ENCODE measurements at places on chromosomes 13 and 19.

- peak; percentile 36 for DNase-seq
These were observed 8.1 kb downstream of the RINL start for GRCh38 chr19:38869836-38870607.

DNA sequence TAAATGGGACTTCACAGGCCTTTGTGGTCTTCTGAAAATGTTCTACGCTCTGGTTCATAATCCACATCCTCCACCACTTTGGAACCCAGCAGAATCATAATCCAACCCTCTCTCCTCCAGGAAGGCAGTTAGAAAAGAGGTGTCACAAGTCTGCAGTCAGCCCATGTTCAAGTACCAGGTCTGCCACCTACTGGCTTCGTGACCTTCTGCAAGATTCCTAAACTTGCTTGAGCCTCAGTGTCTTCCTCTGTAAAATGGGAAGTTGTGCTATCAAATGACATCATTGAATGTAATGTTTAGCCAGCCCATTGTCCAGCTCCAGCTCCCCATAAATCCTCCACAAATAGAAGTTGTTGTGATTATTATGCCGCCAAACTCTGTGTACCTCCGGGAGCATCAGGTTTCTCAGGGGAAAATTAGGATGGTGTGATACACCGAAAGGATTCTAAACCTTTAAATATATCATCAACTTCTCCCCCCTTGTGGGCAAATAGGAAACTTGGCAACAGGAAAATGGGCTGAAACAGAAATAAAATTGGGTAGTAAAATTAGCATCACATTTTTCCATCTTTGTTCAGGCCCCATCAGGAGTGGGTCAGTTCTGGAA, 109.7 kb downstream of the NUFIP1 start:
- DNase-seq: no peak

DNA sequence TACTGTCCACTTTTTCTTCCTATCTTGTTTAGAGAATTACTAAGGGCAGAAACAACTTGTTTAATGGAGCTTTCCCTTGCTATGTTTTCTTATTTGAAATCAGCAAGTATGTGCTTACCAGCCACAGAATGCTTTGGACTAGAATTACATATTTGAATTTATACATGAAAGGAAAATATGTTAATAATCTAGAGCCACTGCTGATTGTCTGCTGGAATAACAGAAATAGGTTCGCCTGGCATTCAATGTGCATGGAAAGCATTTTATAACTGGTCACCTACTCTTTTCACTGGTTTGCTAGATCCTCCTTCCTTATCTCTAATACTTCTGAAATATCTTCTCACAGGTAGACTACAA, 8.0 kb downstream of the EFNB2 start:
- DNase-seq: no peak

DNA sequence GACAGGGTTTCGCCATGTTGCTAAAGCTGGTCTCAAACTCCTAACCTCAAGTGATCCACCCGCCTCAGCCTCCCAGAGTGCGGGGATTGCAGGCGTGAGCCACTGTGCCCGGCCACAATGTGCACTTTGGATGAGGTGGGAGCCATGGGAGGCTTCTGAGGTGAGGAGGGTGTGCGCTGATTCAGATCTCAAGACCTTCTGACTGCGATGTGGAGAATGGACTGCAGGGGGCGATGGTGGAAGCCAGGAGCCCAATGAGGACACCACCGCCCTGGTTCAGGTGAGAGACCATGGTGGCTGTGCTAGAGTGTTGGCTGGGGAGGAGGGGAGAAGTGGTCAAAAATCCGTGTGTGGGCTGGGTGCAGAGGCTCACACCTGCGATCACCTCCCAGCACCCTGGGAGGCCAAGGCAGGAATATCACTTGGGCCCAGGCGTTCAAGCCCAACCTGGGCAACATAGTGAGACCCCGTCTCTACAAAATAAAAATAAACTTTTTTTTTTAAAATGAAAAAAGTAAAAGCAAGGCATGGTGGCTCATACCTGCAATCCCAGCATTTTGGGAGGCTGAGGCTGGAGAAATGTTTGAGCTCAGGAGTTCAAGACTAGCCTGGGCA, 5.6 kb downstream of the INAFM1 start:
- no peak for DNase-seq

DNA sequence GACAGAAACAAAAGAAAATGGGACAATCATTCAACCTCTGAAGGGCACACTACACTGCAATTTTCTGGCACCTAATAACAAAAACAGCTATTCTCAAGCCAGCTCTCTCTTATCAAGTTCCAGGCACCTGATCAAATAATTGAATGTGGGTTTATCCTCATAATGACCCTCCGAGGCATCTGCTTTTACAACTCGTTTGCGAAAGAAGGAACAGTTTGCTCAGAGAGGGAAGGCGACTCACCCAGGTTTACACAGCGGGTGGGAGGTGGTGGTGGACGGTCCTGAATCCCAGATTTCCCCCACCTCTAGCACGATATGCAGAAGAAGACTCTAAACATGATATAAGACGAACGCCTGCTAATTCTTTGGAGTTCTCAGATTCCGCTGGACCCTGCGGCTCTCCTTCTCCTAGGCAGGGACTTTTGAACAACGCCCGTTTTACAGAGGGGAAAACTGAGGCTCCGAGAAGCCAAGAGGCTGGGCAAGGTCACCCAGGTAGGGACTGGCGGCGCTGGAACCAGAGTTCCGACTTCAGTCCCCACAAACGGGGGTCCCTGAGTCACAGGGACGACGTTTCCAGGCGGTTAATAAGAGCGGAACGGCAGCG, 641 bp downstream of the SGTA start:
- no peak for DNase-seq

- DNase-seq: peak; percentile 95
These were observed 10.7 kb upstream of the MKNK2 start for GRCh38 chr19:2061495-2062388.

DNA sequence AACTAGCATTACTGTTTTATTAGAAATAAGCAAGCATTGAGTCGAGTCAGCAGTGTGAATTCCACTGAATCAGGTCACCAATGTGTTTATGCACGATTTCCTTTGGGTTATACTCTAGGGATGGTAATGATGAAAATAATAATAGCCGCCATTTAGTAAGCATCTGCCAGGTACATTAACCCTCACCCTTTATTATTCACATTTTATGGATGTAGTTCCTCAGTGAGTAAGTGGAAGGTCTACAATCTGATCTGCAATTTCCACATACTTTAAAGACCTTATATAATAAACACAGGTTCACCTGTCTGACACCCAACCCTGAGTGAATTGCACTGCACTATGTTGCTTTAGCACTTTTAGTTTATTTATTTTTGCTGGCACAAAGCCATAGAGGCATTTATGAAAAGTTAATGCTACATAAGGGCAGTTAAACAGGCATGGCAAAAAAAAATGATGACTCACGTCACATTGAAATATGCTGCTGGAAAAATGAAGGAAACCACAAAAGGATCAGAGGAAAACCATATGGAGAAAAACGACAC, 122.4 kb downstream of the TRPC4 start:
- peak; percentile 71 for DNase-seq

GRCh38 chr13:27044837-27045570, 126.6 kb downstream of the USP12 start:
- DNase-seq: no peak

DNA sequence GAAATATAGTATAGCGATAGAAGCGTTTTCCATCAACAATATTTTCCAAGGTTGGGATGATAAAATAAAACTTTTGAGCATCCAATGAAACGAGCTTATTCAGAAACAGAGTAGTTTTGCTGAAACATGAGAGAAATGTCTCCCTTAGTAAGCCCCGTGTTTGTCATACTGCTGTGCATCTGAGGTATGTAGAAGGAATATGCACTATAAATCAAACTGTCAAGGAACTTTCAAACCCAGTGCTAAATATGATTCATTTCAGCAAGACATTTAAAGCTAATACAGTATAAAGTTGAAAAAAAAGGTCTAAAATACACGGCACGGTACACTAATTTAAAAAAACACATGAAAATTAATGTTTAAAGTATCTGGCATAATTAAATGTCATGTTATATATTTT, 546.2 kb downstream of the SLITRK5 start:
- no peak for DNase-seq

GRCh38 chr19:2227415-2228156, 8.5 kb downstream of the PLEKHJ1 start:
- no peak for DNase-seq

- DNase-seq: peak; percentile 17
These were observed 22.7 kb upstream of the POP4 start for GRCh38 chr19:29583196-29583999.

- no peak for DNase-seq
These were observed 19.9 kb downstream of the GAS6 start for GRCh38 chr13:113843864-113844556.

- DNase-seq: peak; percentile 58
These were observed 116.3 kb downstream of the RAB20 start for GRCh38 chr13:110445183-110445582.

DNA sequence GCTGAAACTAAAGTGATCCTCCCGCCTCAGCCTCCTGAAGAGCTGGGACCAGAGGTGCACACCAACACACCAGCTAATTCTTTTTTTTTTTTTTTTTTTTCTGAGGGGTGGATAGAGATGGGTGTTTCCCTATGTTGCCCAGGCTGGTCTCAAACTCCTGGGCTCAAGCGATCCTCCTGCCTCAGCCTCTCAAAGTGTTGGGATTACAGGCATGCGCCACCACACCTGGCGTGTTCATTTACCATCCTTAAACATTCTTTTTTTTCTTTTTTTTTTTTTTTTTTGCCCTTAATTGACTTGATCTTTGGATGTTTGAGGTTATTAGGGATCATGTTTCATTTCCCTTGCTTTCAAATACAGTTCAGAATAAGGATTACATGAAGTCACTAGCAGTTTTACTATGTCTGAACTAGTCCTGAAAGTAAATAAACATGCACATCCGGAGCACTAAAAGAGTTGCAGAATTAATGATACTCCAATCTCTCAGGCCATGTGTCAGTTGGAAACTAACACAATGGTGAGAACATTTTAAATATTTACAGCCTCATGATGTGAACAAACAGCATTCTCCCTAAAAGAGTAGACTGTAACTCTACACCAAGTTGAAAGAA, 10.2 kb downstream of the UTP14C start:
- DNase-seq: no peak

- no peak for DNase-seq
These were observed 22.4 kb upstream of the ARHGEF18 start for GRCh38 chr19:7326105-7326877.

GRCh38 chr19:17205237-17206140, 9.7 kb upstream of the USE1 start:
- DNase-seq: no peak

DNA sequence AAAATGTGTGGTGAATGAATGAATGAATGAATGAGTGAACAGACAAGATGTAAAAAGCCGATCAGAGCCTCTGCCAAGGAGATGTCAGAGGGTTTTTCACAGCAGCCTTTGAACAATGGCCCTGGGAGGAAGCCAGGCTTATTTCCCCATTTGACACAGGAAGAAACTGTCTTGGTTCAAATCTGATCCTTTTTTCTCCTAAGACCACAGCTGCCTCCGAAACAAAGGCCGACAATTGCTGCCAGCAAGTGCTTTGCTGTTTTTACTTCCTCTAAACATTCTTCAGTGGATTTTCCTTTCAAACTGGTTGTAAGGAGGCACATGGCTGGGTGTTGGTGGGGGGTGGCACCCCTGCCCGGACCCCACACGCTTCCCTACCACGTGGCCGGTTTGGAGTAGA, 44.2 kb upstream of the HOMER3 start:
- no peak for DNase-seq

- no peak for DNase-seq
These were observed 210.7 kb upstream of the SLC10A2 start for GRCh38 chr13:103276775-103277498.

DNA sequence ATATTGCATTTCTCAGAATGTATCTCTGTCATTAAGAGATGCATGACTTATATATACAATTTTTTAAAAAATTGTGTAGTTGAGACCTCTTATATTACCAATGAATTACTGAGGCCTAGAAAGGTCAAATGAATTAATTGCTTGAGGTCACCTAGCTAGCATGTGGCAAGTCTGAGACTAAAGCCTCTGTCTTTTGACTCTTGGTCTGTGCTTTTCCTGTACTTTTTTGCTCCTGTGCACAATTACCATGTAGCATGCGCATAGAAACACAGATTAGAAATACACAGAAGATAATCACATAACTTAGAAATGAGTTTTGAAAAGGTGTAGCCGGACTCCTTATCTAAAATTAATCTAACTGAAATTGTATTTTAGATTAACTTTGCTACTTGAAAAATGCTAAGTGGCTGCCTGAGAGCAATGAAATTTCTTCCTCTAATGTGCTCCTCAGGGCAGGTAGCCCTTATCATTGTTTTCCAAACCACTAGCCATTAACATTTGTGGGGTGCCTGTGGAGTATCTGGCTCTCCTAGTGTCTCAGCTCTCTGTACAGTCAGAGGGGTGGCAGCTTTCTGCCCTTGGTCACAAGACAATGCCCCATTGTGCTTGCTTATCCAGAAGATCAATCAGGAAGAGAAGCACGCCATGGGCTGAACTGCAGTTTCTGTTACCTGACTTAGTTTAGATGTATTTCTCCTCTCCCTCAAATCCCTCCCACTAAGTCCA, 119.6 kb downstream of the RFC3 start:
- no peak for DNase-seq

DNA sequence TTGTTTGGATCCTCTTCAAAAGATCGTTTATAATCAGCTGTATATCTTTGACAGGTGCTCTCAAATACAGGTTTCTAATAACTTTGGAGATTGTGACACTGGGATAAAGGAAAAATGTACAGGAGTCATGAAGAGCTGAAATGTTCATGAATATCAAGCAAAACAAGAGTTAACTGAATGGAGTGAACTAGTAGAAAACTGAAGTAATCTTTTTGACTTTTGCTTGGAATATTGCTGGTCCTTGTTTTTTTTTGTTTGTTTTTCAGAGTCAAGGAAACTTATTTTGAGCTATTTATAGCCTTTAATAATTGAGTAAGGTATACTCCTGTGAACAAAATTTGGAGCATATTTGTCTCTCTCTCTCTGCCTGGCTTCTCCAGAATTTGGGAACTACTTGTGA, 25.3 kb downstream of the MED4 start:
- DNase-seq: no peak

DNA sequence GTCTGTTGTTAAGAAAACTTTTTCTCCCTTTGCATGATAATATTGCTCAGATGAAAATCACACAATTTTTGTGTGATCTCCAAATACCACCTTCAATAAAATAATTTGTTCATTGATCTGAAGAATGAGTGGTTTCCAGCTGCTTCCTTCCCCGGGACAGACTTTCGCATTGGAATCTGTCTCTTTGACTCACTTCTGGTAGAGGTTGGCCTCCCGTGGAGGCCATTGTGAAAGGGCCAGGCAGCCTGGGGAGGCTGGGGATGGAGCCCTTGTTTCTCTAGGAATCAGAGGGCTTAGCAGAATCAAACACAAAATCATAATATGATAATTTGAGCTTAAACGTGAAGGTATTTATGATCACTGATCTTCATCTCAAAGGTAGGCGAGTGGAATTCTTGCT, 135.0 kb upstream of the ZNF536 start:
- DNase-seq: no peak

DNA sequence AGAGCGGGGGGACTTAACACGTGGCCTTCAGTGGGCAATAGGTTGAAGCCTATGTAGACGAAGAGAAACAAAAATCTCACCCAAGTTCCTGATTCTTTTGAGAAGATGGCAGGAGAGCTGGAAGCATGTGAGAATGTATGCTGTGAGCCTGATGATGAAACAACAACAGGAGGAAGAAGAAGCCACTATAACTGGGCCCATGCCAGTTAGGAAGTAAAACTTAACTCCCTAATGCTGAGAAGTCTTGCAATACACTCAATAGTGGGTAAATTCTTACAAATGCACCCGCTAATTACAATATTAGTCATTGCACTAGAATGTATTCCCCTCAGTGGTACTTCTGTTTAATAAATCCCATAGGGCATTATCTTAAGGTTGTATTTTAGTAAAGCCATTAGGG, 9.1 kb downstream of the PCDH17 start:
- DNase-seq: no peak
